ENCODE measurements at places on chromosomes 7 and 10. TPM values are rescaled to one million over a fixed set of nuclear protein-coding genes. Genes with fewer than 3 reads are reported as not detected.

Gene PDE6C
- total RNA-seq = not detected

Gene GLI3
- 10.9 TPM for total RNA-seq

Gene C10orf67
- not detected for total RNA-seq

Gene ADIRF
- 40.6 TPM for total RNA-seq

Gene PHYHIPL
- not detected for total RNA-seq

Gene CCL24
- not detected for total RNA-seq

Measured in glomerular endothelial cell (primary cell).